ENCODE measurements at places on chromosomes 7 and 10. TPM values are rescaled to one million over a fixed set of nuclear protein-coding genes. Genes with fewer than 3 reads are reported as not detected.

The PTPN20 gene
- total RNA-seq: 3.0 TPM

The PIK3CG gene
- 3.5 TPM for total RNA-seq

The CADPS2 gene
- total RNA-seq: 22.0 TPM

The RGS10 gene
- total RNA-seq: 30.3 TPM

The OR6V1 gene
- total RNA-seq: not detected

The ZNF282 gene
- 26.2 TPM for total RNA-seq

The ABCC2 gene
- 0.72 TPM for total RNA-seq

The HSPA12A gene
- total RNA-seq: 9.3 TPM

The TMEM236 gene
- total RNA-seq: 0.10 TPM

The INPP5F gene
- total RNA-seq: 24.6 TPM

The CPA5 gene
- 0.31 TPM for total RNA-seq

The KIAA1217 gene
- 36.0 TPM for total RNA-seq

The LIPJ gene
- 0.21 TPM for total RNA-seq

The ADRA2A gene
- total RNA-seq: 4.3 TPM

The SLC16A9 gene
- 9.5 TPM for total RNA-seq

The CFAP46 gene
- total RNA-seq: 0.41 TPM

The HTR7 gene
- total RNA-seq: 0.41 TPM

The CNTNAP2 gene
- 1.9 TPM for total RNA-seq

The CFAP69 gene
- 8.0 TPM for total RNA-seq

The CYP3A4 gene
- not detected for total RNA-seq

The SH3PXD2A gene
- total RNA-seq: 67.3 TPM

The ATXN7L1 gene
- 10.4 TPM for total RNA-seq

The LLCFC1 gene
- not detected for total RNA-seq

The ACTL6B gene
- not detected for total RNA-seq

The PON1 gene
- total RNA-seq: not detected

The HYAL4 gene
- not detected for total RNA-seq

The CDHR3 gene
- total RNA-seq: 4.1 TPM

The MSMB gene
- not detected for total RNA-seq

The SPDYE6 gene
- not detected for total RNA-seq

The RNF133 gene
- 1.6 TPM for total RNA-seq

The PCGF5 gene
- 42.7 TPM for total RNA-seq

The ADCK2 gene
- total RNA-seq: 23.1 TPM

The MACROH2A2 gene
- total RNA-seq: 18.9 TPM
